Stomach (tissue), 19 donors: ENCODE measurements at places on chromosomes 3 and 15. TPM values are rescaled to one million over a fixed set of nuclear protein-coding genes. Genes with fewer than 3 reads are reported as not detected.

PLA2G4E gene
- not detected for total RNA-seq

ONECUT1 gene
- not detected for total RNA-seq

CTXN2 gene
- total RNA-seq = 0.18 TPM

- H3K36me3 ChIP-seq = no peaks in the 10 kb centered on the region
- H3K4me1 ChIP-seq = no peaks in the 10 kb centered on the region
- peak; percentile 12 for DNase-seq
- H3K4me3 ChIP-seq = no peak overlapping the region
- no peaks in the 10 kb centered on the region for H3K27me3 ChIP-seq
Measured at GRCh38 chr3:150922611-150923010, 17.4 kb upstream of the MINDY4B start.

GRCh38 chr3:38723569-38724391, 74.3 kb upstream of the SCN5A start:
- H3K4me3 ChIP-seq = no peak overlapping the region
- no peaks in the 10 kb centered on the region for H3K4me1 ChIP-seq
- no peak overlapping the region for H3K27ac ChIP-seq
- DNase-seq = no peak
- no peaks in the 10 kb centered on the region for H3K27me3 ChIP-seq

- no peak overlapping the region for H3K27ac ChIP-seq
- peaks cover 6% of the 10 kb centered on the region for H3K4me1 ChIP-seq
- no peaks in the 10 kb centered on the region for H3K27me3 ChIP-seq
Measured at GRCh38 chr15:42729409-42729808, 7.5 kb downstream of the CDAN1 start.

- H3K4me1 ChIP-seq = peaks cover 55% of the 10 kb centered on the region
- no peak overlapping the region for H3K27ac ChIP-seq
- H3K27me3 ChIP-seq = no peaks in the 10 kb centered on the region
- DNase-seq = no peak
- H3K36me3 ChIP-seq = no peaks in the 10 kb centered on the region
Measured at GRCh38 chr3:5160321-5160720, 27.2 kb upstream of the EDEM1 start.

- no peaks in the 10 kb centered on the region for H3K36me3 ChIP-seq
- H3K27ac ChIP-seq = no peak overlapping the region
- DNase-seq = no peak
- no peak overlapping the region for H3K4me3 ChIP-seq
- no peaks in the 10 kb centered on the region for H3K4me1 ChIP-seq
Measured at GRCh38 chr15:79629687-79630086, 197.6 kb downstream of the MINAR1 start.

DNA sequence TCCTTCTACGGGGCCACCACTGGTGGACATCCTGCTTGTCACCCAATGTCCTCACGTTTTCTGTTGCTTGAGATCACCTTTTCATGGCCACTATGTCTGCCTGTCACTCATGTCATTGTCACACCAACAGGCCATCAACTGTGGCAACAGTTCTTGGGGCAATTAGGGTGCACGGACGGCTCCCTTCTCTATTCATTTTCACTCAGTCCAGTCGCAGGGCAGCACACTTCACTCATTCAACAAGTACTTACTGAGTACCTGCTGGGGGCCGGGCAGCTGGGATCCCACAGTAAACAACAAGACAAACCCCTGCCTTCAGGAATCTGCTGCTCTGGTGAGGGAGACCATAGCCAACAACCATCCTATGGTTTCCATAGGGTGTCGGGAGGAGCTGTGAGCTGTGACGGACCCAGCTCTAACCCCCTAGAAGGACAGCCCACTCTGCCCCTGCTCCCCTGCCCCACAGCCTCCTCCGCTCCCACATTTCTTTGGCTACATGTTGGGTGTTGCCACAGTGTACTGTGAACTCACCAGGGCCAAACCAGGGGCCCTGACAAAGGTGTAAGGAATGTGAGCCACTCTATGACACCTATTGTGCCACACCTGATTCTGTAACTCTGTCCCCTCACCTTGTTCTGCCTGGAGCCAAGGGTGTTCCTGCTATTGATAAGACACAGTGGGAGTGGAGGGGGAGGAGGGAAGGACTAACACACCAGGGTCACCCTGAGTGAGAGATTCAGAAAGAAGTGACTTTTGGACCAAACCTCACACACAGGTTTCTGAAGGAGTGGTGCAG, 1.9 kb downstream of the VILL start:
- H3K27me3 ChIP-seq = no peaks in the 10 kb centered on the region
- H3K36me3 ChIP-seq = peaks cover 17% of the 10 kb centered on the region
- peaks cover 58% of the 10 kb centered on the region for H3K4me1 ChIP-seq
- H3K4me3 ChIP-seq = peak overlapping the region; percentile 43
- H3K27ac ChIP-seq = peak overlapping the region; percentile 92

GRCh38 chr3:189841473-189842205, 210.4 kb downstream of the TP63 start:
- no peak overlapping the region for H3K4me3 ChIP-seq
- no peaks in the 10 kb centered on the region for H3K4me1 ChIP-seq
- H3K36me3 ChIP-seq = no peaks in the 10 kb centered on the region
- H3K27me3 ChIP-seq = no peaks in the 10 kb centered on the region
- DNase-seq = peak; percentile 81
- H3K27ac ChIP-seq = no peak overlapping the region

GRCh38 chr3:194736896-194737600, 51.4 kb downstream of the FAM43A start:
- no peaks in the 10 kb centered on the region for H3K36me3 ChIP-seq
- H3K27me3 ChIP-seq = no peaks in the 10 kb centered on the region
- no peak overlapping the region for H3K4me3 ChIP-seq
- peak; percentile 31 for DNase-seq
- no peak overlapping the region for H3K27ac ChIP-seq
- peaks cover 16% of the 10 kb centered on the region for H3K4me1 ChIP-seq

DNA sequence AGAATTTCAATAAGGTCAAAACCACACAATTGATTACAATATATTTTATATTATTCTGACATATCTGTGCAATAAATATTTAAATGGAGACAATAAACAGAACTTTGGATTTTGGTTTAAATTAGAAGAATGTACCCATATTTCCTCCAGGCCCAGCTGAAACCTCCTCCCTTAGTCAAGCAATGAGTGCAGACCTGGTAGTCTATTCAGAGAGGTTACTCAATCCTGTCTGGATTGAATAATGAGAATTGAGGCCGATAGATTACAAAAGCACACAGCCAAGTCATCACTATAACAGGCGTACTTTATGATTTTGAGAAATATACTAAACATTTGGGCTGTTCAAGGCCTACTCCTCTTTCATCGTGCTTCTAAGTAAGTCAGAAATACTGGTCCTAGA, 114.5 kb upstream of the STRIT1 start:
- H3K4me3 ChIP-seq = no peak overlapping the region
- H3K36me3 ChIP-seq = no peaks in the 10 kb centered on the region
- H3K4me1 ChIP-seq = no peaks in the 10 kb centered on the region
- no peak for DNase-seq
- no peaks in the 10 kb centered on the region for H3K27me3 ChIP-seq

DNA sequence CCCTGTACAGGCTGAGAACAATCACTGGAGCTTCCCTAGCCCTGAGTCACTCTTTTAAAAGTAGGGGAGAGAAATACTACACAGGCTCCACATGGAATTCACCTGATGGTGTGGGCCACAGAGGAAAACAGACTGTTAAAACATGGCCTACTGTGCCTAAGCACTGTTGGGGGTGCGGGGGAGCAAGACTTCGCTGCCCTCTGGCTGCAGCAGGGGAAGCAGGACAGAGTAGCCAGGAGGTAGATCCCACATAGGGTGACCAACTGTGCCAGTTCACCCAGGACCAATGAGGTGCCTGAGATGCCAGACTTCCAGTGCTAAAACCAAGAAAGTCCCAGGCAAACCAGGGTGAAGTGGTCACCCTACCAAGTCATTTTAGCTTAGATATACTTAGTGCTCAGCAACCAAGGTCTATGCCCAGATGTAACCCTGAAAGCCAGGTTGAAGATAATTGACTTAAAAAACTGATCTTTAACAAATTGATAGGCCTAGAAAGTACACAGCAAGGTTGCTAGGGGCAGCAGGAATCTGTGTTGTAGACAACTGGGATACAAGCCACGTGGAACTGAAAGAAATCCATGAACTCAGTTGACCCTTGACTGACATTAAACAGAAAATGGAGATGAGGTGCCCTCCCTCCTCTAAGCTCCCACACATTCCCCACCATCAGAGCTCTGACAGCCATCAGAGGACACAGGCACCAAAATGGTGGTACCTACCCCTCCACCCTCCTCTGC, 344.2 kb upstream of the PPP2R3A start:
- H3K27ac ChIP-seq = no peak overlapping the region

GRCh38 chr3:160035757-160036156, 47.1 kb downstream of the IL12A start:
- H3K4me3 ChIP-seq = no peak overlapping the region
- no peak overlapping the region for H3K27ac ChIP-seq
- H3K4me1 ChIP-seq = peaks cover 8% of the 10 kb centered on the region
- no peak for DNase-seq
- H3K36me3 ChIP-seq = no peaks in the 10 kb centered on the region
- peaks cover 13% of the 10 kb centered on the region for H3K27me3 ChIP-seq

DNA sequence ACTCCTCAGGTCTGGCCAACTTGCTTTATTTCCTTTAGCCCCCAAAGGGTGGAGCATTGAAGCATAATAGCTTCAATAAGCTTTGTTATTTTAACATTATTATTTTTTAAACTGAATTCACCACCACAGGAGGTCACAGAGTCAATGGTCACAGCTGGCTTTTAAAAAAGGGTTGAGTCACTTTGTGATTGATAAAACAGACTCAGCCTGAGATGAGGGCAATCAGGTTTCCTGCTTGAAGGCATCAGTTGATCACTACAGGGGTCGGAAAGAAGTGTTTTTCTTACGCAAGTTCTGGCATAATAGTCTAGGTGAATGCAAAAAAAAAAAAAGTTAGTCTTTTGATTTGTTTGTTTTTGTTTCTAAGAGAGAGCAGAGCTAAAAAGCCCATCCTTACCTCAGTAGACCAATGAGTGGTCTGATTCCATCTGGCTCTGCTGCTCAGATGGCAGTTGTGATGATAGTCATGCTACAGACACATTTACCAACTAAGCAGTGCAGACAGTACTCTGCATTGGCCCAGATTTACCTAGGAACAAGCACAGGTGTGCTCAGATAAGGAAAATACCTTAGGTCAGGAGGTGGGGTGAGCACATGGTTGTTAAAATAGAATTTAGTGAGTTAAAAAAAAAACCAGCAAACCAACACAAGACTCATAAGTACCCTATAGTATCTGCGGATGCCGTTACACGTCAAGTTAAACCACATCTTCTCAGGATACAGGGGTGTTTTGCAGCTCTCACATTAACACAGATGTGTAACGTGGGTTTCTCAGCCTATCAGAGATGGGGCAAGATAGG, 22.6 kb downstream of the ZNF80 start:
- H3K4me3 ChIP-seq = no peak overlapping the region
- DNase-seq = peak; percentile 33
- H3K36me3 ChIP-seq = no peaks in the 10 kb centered on the region

- peaks cover 10% of the 10 kb centered on the region for H3K4me1 ChIP-seq
- no peaks in the 10 kb centered on the region for H3K36me3 ChIP-seq
- no peak overlapping the region for H3K27ac ChIP-seq
- no peak overlapping the region for H3K4me3 ChIP-seq
- no peaks in the 10 kb centered on the region for H3K27me3 ChIP-seq
Measured at GRCh38 chr3:184685055-184685454, 26.8 kb downstream of the MAGEF1 start.
